Choroid plexus epithelial cell (primary cell): ENCODE measurements at places on chromosomes 13 and 19.

- no peak for DNase-seq
Observed at GRCh38 chr13:23760000-23760399, 129.2 kb downstream of the MIPEP start.

GRCh38 chr19:14237014-14237941 lies 31.3 kb upstream of the ADGRL1 start:
- DNase-seq = no peak

- no peak for DNase-seq
Observed at GRCh38 chr13:41107584-41108014, 25.0 kb downstream of the KBTBD6 start.

DNA sequence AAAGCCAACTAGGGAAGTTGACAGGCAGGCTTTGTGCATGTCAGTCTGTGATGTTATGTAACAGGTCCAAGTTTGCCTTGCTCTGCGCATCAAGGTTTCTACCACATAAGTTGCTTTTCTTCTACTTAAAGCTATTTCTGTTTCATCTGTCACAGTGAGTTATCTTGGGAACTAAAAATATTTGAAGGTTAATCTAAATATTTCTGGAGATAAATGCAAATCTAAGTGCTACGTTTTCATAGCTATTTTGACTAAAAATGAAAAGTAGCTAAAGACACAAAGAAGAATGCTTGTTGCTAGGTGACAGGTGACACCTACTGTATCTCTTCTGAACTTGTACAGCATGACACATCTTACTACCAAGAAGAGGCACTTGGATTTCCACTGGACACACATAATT lies 135.6 kb downstream of the KLF12 start:
- no peak for DNase-seq

GRCh38 chr13:99693852-99694611 lies 192.8 kb downstream of the TM9SF2 start:
- no peak for DNase-seq

- no peak for DNase-seq
Observed at GRCh38 chr13:44605721-44606120, 29.6 kb upstream of the TSC22D1 start.

GRCh38 chr19:53520547-53521372 lies 17.2 kb upstream of the ZNF331 start:
- peak; percentile 100 for DNase-seq

DNA sequence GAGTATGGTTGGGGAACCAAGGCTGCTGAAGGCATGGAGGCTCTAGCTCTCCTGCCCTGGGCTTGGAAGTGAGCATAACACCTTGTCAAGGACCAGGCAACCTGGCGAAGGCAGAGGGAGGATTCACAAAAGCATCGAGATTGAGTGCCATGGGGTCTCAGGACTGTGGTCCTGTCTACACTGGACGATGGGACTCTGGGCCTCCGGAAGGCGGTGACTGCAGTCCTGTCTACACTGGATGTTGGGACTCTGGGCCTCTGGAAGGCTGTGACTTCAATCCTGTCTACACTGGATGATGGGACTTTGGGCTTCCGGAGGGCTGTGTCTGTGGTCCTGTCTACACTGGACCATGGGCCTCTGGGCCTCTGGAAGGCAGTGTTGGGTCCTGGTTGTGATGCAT lies 290.4 kb downstream of the TEX29 start:
- DNase-seq = no peak

DNA sequence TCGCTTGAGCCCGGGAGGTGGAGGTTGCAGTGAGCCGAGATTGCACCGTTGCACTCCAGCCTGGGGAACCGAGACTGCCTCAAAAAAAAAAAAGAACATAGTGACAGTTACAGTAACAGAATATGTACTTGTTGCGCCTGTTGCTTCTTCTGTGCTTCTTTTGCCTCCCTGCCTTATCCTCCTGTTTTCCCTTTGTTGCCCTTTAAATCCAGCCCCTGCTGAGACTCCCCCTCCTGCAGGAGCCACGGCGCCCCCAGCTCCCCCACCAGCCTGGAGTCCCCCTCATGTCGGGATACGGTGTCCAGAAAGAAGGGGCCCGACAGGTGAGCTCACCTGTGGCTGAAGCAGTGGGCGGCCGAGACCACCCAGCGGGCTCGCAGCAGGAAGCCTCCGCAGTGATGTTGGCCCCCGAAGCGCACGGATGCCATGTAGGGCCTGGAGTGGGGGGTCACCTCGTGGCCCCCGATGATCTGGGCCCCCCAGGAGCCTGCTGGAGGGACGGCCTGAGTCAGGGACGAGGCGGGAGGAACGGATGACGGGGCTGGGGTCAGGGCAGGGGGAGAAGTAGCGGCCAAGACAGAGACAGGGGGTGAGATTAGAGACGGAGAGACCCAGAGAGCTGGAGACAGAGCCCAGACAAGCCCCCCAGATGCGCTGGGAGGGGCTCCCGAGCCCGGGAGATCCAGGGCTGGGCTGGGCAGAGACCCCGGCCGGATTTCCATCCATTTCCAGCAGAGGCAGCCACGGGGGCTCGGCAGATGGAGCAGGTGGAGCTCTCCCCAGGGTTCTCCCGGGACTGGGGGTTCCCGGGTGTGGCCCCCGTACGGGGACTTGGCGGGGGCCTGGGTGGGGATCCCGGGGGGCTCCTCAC lies 536 bp downstream of the PRSS57 start:
- no peak for DNase-seq

GRCh38 chr13:110444226-110444653 lies 117.3 kb downstream of the RAB20 start:
- peak; percentile 89 for DNase-seq

- DNase-seq = peak; percentile 41
Observed at GRCh38 chr13:91369441-91369831, 21.9 kb downstream of the MIR17HG start.

GRCh38 chr13:86606264-86606663 lies 807.0 kb upstream of the SLITRK6 start:
- no peak for DNase-seq

GRCh38 chr13:113058129-113058987 lies 47.2 kb upstream of the F7 start:
- DNase-seq = no peak

- DNase-seq = peak; percentile 46
Observed at GRCh38 chr13:24187185-24187584, 26.7 kb downstream of the SPATA13 start.

GRCh38 chr13:80604098-80604497 lies 263.2 kb upstream of the SPRY2 start:
- peak; percentile 17 for DNase-seq

- no peak for DNase-seq
Observed at GRCh38 chr13:26179344-26179743, 42.8 kb downstream of the RNF6 start.

DNA sequence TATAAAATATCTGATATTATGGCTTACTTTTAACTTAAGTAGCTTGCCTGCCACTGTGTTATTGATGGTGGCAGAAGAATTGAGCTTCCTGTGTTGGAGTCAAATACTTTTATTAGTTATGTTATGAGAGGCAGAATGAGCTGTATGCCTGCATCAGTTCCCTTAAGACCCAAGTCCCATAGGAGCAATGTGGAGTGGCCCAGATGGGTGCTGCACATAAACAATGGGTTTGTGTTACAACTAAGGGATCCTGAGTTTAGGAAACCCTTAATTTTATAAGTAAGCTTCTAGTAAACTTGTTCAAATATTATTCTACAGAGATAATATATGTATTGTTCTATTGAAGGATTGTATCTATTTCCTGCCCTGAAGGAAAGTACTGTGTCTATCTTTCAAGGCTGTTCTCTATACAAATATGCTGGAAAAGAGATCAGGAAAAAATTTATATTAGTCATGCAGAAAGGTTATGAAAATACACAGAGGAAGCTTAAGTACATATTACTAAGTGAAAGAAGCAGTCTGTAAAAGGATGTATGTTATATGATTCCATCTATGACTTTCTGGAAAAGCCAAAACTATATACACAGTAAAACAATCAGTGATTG lies 2018.0 kb upstream of the PCDH20 start:
- peak; percentile 48 for DNase-seq

DNA sequence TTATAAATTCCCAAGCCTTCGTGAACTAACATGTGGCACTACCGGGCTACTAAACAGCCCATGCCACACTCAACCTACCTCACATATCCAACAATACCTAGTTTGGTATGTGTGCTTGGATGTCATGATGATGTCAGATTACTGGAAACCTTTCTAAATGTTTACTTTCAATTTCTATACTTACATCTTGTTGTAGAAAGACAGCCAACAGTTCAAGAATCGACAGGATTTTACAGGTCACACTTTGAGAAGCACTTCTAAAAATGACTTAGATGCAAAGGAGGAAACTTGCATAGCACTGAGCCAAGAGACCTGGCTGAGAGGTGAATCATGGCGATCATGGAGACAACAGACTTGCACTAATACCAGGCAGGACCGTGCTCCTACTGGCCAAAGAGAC lies 209.9 kb downstream of the COL4A1 start:
- peak; percentile 58 for DNase-seq

GRCh38 chr19:39416152-39417120 lies 4.0 kb downstream of the PLEKHG2 start:
- DNase-seq = no peak

- DNase-seq = peak; percentile 23
Observed at GRCh38 chr13:34216256-34216655, 398.3 kb downstream of the RFC3 start.

DNA sequence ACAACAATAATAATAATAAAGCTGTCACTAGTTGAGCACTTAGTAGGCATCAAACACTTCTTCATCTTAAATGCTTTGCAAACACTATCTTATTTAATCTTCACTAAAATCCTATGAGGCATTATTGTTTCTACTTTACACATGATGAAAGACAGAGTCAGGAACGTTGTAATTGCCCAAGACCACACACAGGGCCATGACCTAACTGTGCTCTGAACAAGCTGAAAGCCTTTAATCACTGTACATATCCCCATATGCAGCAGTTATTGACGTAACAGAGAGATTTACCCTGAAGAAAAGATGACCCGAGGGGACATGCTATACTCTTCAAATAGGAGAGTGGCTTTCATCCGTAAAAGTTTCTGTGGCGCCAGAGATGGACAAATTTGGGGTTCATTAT lies 53.0 kb downstream of the SACS start:
- peak; percentile 90 for DNase-seq

GRCh38 chr13:113819341-113819730 lies 44.5 kb downstream of the GAS6 start:
- no peak for DNase-seq

GRCh38 chr13:99237981-99238662 lies 20.1 kb downstream of the GPR18 start:
- no peak for DNase-seq

GRCh38 chr13:48043789-48044503 lies 6.4 kb downstream of the NUDT15 start:
- DNase-seq = peak; percentile 82
